IPS-NIHi11 (cell line): ENCODE measurements at places on chromosomes 1 and 21.

- peak; percentile 54 for DNase-seq
Measured at GRCh38 chr1:108643492-108644335, 17.2 kb downstream of the HENMT1 start.

- DNase-seq: no peak
Measured at GRCh38 chr1:10074852-10075730, 42.3 kb downstream of the UBE4B start.

- DNase-seq: peak; percentile 32
Measured at GRCh38 chr1:46221749-46222148, 18.6 kb downstream of the LURAP1 start.

DNA sequence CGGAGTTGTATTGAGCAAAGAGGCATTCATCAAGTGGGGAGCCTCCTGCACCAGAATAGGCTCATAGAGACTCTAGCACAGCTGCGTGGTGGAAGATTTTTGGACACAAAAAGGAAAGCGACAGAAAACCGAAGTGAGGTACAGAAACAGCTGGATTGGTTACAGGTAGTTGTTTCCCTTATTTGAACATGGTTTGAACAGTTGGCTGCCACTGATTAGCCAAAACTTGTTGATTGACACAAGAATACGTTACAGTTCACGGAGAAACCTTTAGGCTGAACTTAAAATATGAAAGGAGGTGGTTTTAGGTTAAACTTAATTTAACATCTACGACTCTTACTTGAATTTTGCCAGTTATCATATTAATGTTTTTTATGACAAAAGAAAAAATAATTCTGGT lies 89.1 kb downstream of the ZNF326 start:
- DNase-seq: no peak

DNA sequence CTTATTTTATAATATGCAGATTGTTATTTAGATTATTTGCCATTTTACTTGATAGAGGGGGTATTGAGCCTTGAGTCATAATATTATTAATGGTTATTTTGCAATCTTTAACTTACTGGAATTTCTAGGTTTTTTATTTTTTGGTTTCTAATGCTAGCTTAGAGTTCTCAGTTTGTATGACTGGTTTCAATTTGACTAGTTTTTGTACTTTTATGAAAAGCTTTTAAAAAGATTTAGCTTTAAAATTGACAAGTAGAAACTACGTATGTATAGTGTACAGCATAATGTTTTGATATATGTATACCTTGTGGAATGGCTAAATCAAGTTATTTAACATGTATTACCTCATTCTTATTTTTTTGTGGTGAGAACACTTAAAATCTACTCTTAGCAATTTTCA lies 41.5 kb downstream of the CEP350 start:
- no peak for DNase-seq

GRCh38 chr1:19416145-19416544 lies 69.2 kb downstream of the CAPZB start:
- no peak for DNase-seq

DNA sequence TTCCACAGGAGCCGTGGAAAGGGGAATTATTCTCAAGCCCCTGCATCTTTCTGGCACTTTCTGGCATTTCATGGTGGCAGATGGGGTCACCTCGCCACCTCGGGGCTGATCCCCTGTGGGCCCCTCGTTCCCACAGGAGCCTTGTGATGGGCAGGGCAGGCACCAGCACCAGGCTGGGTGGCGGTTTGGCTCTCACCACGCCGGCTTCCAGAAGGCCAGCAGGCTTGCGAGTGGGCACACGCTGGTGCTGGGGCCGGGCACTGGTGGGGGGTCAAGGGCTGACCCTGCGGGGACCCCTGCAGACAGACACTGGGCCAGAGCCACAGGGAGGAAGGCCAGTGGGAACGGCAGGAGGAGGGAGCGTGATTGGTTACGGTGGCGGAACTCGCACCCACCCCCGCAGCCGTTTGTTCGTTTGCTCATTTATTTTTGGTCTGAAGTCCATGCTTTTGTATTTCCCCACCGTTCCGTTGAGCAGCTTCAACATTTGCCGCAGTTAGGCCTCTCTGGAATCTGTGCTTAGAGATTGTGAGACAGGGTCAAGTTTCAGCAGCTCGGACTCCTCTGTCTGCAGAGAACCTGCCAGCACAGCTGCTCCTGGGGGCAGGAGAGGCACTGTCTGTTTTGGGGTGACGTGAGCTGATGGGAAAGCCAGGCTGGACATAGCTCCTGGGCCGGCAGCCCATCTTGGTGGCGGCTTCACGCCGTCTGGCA lies 5.3 kb downstream of the COL18A1 start:
- no peak for DNase-seq

- DNase-seq: no peak
Measured at GRCh38 chr1:184485751-184486723, 99.2 kb downstream of the C1orf21 start.

- no peak for DNase-seq
Measured at GRCh38 chr21:37845535-37845934, 70.7 kb downstream of the KCNJ6 start.

- DNase-seq: no peak
Measured at GRCh38 chr1:113048064-113048463, 24.9 kb upstream of the LRIG2 start.

- no peak for DNase-seq
Measured at GRCh38 chr1:4016351-4017130, 116.5 kb upstream of the C1orf174 start.

DNA sequence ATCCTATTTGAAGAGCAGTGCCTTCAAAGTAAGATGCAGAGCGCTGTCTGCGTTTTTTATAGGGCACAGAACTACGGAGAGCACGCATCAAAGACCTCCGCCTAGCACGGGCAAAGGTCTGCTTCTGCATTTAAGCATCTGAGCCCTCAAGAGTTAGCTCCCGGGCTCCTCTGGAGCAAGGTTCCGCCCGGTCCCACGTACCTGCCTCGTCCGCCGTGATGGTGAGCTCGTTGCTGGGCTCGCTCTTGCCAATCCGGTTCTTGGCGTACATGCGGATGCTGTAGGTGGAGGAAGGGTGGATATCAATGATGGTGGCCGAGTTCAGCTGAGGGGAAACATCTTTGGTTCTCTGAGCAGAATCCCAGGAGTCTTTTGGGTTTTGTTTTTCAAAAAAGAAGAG lies 311.5 kb downstream of the PCP4 start:
- no peak for DNase-seq

- DNase-seq: no peak
Measured at GRCh38 chr1:154441241-154441888, 36.2 kb downstream of the IL6R start.

GRCh38 chr21:42222386-42222785 lies 3.4 kb downstream of the ABCG1 start:
- DNase-seq: no peak

DNA sequence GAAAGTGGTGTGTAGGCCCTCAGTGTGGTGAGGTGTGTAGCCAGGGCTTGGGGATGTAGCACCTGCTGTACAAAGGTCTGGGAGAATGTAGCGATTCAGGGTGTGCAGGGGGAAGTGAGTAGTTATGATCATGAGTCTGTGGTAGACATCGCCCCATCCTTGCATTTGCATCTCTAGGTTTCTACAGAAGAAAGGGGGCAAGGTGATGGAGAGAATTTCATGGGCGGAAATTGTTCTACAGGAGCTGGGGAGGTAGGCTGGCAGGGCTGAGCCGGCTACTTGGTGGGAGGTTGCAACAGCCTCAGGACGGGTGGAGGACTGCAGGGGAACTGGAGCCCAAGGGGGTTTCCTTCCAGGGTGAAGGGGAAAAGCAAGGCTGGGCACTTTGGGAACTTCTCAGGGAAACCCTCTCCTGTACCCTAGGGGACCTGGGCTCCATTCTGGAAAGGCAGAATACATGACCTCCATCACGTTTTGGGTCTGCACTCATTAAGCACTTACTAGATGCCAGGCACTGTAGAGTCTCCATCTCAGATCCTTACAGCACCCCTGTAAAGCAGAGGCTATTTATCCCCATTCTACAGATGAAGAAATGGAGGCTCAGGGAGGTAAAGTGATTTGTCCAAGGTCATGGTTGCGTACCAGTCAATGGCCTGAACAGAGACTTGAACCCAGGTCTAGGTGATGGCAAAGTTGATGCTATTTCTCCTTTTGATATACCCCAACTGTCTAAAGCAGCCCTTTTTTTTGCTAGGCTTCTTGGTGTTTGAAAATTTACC lies 14.5 kb upstream of the TNFRSF1B start:
- no peak for DNase-seq

- no peak for DNase-seq
Measured at GRCh38 chr1:54567961-54568360, 19.9 kb downstream of the ACOT11 start.

DNA sequence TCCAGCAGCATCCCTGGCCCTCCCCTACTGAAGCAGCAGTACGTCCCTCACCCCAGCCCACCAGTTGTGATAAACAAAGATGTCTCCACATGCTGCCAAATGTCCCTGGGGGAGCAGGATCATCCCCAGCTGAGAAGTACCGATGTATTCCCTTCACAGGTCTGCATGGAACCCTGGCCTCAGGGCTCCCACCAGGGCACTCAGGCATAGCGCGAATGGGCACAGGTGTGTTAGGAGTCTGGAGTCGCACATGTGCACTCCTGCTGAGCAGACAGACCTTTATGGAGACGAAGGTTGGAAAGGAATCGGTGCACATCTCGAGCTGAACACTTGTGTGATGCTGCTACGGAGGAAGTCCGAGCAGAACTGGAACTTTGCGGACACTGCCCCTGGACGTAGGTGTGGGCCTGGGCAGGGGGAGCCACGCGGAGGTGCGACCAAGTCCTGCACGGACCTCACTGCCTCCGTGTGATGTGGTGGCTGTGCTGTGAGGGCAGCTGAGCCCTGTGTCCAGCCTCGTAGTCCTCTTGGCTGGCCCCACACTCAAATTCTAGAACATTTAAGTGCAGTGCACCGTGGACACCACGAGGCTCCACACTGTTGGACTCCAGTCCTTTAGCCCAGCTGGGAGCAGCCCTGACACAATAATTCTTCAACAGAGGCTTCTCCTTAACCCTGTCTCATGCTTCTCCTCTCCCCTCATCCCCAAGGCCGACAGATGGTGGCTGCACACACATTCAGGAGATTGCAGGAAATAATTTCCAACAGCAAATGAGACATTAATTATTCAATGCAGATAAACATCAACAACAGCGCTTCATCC lies 43.4 kb downstream of the RSPH1 start:
- no peak for DNase-seq

DNA sequence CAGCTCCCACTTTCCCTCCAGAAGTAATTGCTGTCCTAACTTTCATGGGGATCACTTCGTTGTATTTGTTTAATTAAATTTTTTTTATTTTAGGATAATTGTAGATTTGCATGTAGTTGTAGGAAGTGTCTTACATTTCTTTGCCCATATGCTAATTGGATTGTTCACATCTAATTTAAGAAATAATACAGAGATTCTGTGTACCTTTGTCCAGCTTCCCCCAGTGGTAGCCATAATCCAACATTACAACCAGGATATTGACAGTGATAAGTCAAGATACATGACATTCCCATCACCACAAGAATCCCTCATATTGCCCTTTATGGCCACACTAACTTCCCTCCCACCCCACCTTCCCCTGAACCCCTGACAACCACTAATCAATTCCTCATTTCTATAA lies 136.6 kb downstream of the PRDM2 start:
- no peak for DNase-seq

DNA sequence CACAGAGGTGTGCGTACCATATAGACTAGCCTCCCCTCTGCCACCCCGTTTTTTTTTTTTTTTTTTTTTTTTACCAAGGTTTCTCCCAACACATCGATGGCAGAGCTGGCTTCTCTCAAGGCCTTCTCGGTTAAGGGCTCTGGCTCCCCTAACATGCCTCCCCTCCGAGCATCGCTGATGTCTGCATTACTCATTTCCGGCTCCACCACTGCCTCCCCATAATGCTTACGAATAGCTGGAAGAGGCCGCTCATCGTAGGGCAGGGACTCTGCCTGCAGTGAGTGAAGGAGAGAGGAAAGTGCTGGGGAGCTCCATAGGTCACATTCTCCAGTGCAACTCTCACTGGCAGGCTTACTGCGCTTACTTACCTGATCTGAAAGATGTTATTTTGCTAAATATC lies 20.6 kb downstream of the CEP104 start:
- DNase-seq: no peak

GRCh38 chr1:16189003-16189402 lies 23.4 kb downstream of the ARHGEF19 start:
- DNase-seq: no peak

- DNase-seq: no peak
Measured at GRCh38 chr1:93798291-93798690, 80.7 kb downstream of the DNTTIP2 start.

DNA sequence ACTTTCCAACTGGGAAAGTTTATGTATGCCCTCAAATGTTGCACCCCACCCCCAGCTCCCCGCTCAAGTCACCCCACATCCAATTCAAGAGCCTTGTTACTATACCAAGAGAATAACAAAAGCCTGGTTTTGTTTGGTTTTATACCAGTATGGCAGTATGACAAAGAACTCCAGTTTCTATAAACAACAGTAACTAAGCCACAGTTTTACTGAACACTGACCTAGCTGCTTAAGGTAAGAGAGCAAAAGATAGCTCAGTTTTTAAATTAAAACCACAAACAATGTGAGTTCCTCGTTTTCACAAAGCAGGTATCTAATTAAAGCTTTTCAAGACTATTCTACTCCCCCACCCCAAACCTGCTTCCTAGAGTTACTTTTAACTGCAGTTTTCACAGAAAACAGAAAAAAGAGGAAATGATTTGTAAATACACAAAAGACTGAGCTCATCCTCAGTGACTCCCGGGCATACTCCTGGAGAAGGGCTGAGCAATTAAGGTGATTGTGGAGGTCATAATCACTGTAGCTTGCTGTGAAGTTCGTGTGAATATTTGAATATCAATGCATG lies 59.3 kb upstream of the LHX8 start:
- peak; percentile 11 for DNase-seq

- DNase-seq: no peak
Measured at GRCh38 chr1:221029981-221030649, 150.9 kb downstream of the HLX start.

DNA sequence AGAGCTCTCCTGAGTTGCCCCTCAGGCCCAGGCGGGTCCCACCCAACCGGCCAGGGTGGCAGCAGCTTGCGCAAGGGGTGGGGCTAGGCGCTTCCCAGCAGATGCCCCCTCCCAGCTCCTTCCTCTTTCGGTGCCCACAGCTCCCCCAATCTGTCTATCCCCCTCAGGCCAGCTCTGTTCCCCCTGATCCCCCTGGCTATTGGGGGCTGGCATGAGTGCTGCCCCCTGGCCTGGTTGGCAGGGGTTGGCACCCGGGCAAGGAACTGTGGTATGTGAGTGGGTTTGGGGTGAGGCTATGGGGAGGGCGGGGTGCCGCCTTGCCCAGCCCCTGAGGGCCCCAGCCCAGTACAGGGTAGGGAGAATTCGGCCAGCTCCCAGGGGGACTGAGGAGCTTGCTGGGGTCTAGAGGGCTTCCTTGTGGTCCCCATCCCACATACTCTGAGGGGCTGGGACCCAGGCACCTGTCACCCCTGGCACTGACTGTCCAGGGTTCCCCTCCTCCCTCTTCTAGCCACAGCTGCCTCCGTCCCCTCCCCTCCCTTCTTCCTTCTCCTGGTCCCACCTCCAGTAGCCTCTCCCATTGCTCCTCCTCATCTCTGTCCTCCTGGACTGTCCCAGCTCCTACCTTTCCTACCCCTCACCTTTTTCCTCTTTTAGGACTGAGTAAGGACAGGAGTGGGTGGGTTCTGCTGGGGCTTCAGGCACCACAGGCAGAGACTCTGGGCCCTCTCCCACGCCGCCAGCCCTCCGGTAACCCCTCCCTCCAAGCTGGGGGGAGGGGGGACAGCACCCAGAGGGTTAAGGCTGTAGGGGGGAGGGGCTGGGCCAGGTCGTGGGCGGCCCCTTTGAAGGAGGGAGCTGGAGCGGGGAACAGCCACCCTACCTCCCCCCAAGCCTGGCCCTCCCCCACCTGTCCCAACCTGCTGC lies 5.7 kb downstream of the ZBTB7B start:
- no peak for DNase-seq
